PC-9 (cell line): ENCODE measurements at places on chromosomes 4 and X. TPM values are rescaled to one million over a fixed set of nuclear protein-coding genes. Genes with fewer than 3 reads are reported as not detected.
A peak's percentile ranks its signal among the peaks of the same experiment; 100 is the strongest.

The EXOC1L gene
- total RNA-seq: not detected in 2 replicates

The MMRN1 gene
- total RNA-seq: not detected in 2 replicates

DNA sequence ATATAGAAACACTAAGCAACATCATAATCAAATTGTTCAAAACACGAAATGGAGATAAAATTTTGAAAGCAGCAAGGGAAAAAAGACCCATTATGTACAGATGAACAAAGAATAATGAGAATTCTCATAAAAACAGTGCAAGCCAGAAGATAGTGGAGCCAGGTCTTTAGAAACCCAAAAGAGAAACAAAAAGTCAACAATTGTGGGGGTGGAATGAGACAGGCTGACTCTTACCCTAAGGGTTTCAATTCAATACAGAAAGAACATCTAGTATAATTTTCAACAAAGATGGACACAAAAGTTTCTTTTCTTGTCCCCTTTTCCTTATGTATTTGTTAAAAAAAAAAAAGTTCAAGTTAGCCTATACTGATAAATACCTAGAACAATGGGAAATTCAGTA is 34.0 kb upstream of the MAGEB2 start:
- no peak overlapping the region for H3K27ac ChIP-seq
- DNase-seq: no peak
- H3K27me3 ChIP-seq: no peaks in the 10 kb centered on the region
- H3K4me1 ChIP-seq: no peaks in the 10 kb centered on the region

GRCh38 chr4:52966781-52967180 is 104.7 kb downstream of the RASL11B start:
- H3K27ac ChIP-seq: no peak overlapping the region
- DNase-seq: no peak
- H3K27me3 ChIP-seq: no peaks in the 10 kb centered on the region
- no peaks in the 10 kb centered on the region for H3K4me1 ChIP-seq

DNA sequence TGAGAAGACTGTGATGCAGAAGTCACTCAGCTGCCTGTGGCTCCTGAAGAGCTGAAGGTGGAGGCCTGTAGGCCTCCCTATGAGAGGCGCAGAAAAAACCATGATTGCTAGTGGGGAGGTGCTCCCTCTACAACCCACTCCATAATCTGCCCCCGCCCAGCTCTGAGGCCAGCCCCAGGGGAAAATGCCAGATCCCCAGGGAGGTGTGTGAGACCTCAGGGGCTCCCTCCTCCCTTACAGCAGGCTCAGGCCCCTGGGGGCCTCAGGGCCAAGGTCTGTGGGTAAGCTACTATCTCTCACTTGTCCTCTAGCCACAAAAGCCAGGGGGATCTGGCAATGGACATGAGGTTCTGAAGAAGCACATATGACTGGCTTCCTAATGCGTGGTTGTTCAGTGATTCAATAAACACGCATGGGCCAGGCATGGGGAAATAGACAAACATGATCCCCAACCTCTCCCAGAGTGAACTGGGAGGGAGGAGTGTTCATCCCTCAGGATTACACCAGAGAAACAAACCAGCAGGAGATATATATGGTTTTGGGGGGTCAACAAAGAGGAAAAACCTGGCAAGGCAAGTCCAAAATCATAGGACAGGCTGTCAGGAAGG is 51.0 kb upstream of the MTM1 start:
- no peak overlapping the region for H3K27ac ChIP-seq
- no peak overlapping the region for H3K4me3 ChIP-seq
- H3K4me1 ChIP-seq: no peaks in the 10 kb centered on the region
- no peaks in the 10 kb centered on the region for H3K27me3 ChIP-seq

- no peak for DNase-seq
- H3K4me3 ChIP-seq: no peak overlapping the region
- no peaks in the 10 kb centered on the region for H3K36me3 ChIP-seq
Measured at GRCh38 chr4:5967783-5968182, 50.4 kb downstream of the C4orf50 start.

DNA sequence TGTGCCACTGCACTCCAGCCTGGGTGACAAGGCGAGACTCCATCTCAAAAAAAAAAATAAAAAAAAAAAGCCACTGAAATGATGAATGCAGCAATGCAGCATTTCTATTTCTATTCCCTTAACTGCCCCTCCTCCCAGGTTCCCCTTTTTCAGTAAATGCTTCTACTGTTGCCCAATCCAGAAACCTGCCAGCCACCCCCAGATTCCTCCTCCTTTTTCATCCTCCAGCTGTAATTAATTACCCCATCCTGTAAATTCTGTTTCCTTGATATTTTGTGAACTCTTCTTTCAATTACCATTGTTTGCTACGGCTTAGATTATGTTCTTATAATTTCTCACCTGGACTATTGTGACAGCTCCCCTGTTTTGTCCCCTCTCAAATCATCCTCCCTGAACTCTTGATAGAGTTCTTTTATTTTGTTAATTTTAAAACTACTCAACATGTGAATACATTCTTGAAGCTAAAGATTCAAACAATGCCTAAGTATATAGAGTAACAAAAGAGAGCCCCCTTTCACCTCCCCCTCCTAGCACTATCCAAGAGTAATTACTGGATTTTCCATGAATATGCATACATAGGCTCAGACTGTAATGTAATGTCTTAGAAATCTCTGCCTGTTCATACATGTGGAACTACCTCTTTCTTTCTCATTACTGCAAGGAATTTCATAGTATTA is 140.6 kb upstream of the GPC4 start:
- H3K27me3 ChIP-seq: no peaks in the 10 kb centered on the region
- no peak for DNase-seq
- no peaks in the 10 kb centered on the region for H3K36me3 ChIP-seq
- H3K4me3 ChIP-seq: no peak overlapping the region
- H3K27ac ChIP-seq: no peak overlapping the region
- peaks cover 6% of the 10 kb centered on the region; the same call in 1 of the 2 replicates for H3K4me1 ChIP-seq

GRCh38 chr4:24328711-24329110 is 255.6 kb downstream of the DHX15 start:
- no peak overlapping the region for H3K4me3 ChIP-seq
- no peak overlapping the region for H3K27ac ChIP-seq
- H3K27me3 ChIP-seq: peaks cover 15% of the 10 kb centered on the region; the same call in 1 of the 2 replicates

DNA sequence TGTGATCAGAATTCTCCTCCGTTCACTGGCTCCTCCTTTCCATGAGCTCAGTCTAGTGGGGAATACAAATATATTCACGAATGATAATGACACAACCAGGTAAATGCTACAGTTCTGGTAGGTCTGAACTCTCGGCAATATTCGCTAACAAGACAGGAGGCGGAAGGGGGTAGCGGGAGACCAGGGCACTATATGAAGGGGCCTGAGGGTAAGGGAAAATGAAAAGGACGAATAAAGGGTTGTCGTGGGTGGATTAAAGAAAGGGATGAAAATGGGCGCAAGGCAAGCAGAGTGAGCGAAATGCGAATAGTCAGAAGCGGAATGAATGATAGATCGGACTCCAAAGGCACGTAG is 743 bp downstream of the NKAP start:
- peaks cover 17% of the 10 kb centered on the region for H3K4me1 ChIP-seq
- H3K36me3 ChIP-seq: peaks cover 3% of the 10 kb centered on the region; the same call in 1 of the 2 replicates
- H3K4me3 ChIP-seq: peak overlapping the region; percentile 79
